ENCODE measurements at places on chromosomes 4 and X. TPM values are rescaled to one million over a fixed set of nuclear protein-coding genes. Genes with fewer than 3 reads are reported as not detected.

The AIFM1 gene
- total RNA-seq = 35.9 TPM

The CLCN3 gene
- total RNA-seq = 28.5 TPM

The PCDH18 gene
- total RNA-seq = not detected

The ART3 gene
- not detected for total RNA-seq

The SPARCL1 gene
- total RNA-seq = not detected

The SPANXD gene
- total RNA-seq = not detected

The P2RY4 gene
- total RNA-seq = 0.19 TPM

The GAGE12J gene
- total RNA-seq = not detected

The KLHL34 gene
- 0.91 TPM for total RNA-seq

The PWWP3B gene
- not detected for total RNA-seq

The SEC31A gene
- 118 TPM for total RNA-seq

The DCAF8L2 gene
- total RNA-seq = not detected

The TMEM154 gene
- 24.7 TPM for total RNA-seq

The NOA1 gene
- total RNA-seq = 22.4 TPM

The SLC10A4 gene
- 0.17 TPM for total RNA-seq

The PLAC1 gene
- total RNA-seq = not detected

The ADRA2C gene
- total RNA-seq = not detected

The PRRG1 gene
- total RNA-seq = not detected

The GLRA3 gene
- not detected for total RNA-seq

The MAGEE2 gene
- not detected for total RNA-seq

The NAP1L2 gene
- 5.5 TPM for total RNA-seq

The NSG1 gene
- 46.8 TPM for total RNA-seq

The MAGEB4 gene
- not detected for total RNA-seq

The PLAC8 gene
- 314 TPM for total RNA-seq

The PHEX gene
- total RNA-seq = 0.55 TPM

The CDS1 gene
- total RNA-seq = 0.33 TPM
